ENCODE measurements at places on chromosomes 1 and 21.

DNA sequence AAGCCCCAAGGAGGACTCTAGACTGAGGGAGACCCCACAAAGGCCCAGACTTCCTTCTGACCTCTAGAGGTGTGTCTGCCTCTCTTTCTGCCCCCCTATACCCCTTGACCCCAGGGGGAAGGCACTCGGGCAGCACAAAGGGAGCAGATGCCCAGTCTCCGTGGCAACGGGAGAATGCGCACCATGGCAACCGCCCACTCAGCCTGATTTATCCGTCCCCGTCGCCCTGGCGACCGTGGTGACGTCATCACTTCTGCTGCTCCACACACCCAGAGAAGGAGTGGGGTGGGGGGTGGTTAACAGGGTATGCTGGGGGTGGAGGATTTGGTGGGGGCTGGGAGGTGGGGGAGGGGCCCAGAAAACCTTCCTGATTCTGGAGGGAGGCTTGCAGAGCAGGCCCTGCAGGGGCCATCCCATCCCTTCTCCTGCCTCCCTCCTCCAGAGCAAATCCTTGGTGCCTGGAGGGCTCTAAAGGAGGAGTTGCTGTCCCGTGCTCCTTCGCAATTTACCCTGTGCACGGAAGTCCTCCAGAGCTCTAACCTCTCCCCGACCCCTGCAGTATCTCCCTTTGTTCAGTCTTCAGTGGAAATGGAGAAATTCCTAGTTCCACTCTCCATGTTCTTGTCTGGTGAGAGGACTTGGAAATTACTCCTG is 6.3 kb downstream of the CELF3 start:
- DNase-seq: peak; percentile 75

GRCh38 chr1:179031855-179032513 is 6.3 kb downstream of the FAM20B start:
- DNase-seq: no peak

- DNase-seq: no peak
Measured at GRCh38 chr1:33149453-33150190, 32.2 kb downstream of the TRIM62 start.

DNA sequence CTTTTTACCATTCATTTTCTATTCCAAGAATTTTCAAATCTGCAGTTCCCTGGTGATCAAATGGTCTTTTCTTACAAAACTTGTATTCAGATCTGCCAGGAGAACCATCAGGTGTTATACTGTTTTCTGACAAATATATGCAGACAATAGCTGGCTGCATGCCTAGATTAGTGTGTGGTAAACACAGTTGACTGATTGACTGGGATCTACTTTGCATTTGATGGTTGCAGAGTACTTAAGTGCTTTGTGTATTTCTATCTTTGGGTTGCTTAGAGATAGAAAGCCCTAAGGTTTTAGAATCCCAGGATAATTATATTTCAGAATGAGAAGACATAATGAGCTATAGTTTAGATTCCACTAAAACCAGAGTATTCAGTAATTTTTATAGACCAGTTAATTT is 102.0 kb upstream of the CHODL start:
- DNase-seq: no peak

- DNase-seq: no peak
Measured at GRCh38 chr1:221366495-221367110, 375.3 kb downstream of the DUSP10 start.

DNA sequence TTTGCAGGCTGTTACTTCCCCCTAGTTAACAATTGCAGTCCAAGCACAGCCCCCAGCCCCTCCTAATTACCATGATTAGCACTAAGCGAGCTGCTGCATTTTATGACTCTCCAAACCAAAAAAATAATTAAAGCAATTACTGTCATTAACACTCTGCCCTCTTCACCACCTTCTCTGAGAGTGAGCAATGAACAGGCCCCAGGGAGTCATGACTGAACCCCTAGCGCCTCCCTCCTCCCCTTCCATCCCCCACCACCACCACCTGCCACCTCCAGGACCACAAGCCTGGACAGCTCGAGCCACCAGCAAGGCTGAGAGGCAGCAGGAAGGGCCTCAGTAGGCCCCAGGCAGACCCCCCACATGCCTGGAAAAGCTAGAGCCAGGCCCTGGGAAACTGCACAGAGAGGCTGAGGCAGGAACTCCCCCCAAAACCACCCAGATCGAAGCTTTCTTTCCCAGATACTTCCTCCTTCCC is 35.5 kb upstream of the ZC3H12A start:
- DNase-seq: no peak

DNA sequence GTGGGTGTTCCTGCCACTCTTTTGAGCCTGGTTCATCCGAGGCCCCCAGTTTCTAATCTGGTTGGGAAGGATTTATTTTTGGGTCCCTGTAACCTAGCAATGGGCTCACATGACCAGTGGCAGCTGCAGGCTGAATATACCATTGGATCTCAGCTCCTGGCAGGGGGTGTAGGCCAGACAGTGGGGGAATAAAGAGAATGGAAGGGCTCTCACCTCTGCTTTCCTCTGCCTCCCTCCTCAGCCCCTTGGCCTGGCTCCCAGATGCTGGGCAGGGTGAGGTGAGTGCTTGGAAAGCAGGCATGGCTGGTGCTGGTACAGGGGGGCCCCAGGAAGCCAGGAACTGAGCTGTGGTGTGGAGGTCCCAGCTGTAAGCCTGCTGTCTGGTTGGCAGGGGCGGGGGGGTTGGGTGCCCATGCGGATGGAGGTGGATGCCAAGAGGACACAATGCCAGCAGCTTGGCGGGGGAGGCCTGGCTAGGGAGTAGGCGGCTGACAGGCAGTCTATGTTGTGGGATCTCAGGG is 3.6 kb upstream of the GPR61 start:
- no peak for DNase-seq

DNA sequence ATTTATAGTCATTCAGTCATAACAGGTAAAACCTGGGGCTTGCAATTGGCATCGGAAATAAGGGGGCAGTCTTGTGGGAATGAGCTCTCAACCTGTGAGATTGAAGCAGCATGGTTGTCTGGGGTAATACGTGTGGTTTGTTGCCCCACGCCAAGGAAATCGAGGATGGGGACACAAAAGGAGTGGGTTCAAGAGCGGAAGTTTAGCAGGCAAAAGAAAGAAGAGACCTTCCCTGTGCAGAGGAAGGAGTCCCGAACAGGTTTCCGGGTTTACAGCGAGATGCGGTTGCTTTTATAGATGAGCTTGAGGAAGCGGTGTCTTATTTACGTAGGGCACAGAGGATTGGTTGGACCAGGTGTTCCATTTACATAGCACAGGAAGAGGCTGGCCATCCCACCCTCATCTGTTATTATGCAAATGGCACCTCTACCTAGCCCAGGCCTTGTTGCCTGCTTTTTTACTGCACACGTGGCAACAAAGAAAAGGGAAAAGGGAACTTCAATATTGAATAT is 37.3 kb downstream of the IFNAR1 start:
- peak; percentile 8 for DNase-seq

Data from nephron progenitor cell (in vitro differentiated cells).